Cerebellar nuclear complex (tissue), 1 donor: ENCODE measurements at places on chromosomes 1 and 21.

GRCh38 chr1:54981466-54981865, 1.0 kb downstream of the TMEM61 start:
- no peak for DNase-seq

GRCh38 chr1:9628541-9629444, 22.7 kb upstream of the PIK3CD start:
- DNase-seq = no peak

DNA sequence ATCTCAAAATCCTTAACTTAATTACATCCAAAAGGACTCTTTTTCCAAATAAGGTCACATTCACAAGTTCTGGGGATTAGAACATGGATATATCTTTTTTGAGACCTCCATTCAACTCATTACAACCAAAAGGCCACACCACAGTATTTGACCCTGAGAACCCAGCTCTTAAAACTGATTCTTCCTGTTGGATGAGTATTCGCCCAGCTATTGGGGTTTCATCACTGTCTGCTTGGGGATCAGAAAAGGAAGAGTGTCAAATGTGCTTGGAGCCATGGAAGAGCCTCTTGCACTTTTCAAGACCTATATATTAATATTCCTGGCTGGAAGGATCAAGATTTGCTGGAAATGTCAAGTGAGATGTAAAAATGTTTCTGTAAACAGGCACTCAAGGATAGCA, 5.4 kb upstream of the TINAGL1 start:
- DNase-seq = no peak

GRCh38 chr21:32253215-32253641, 25.6 kb downstream of the MIS18A start:
- no peak for DNase-seq

- DNase-seq = no peak
Observed at GRCh38 chr1:236143104-236143948, 987 bp downstream of the GPR137B start.

GRCh38 chr21:27424601-27425000, 457.7 kb upstream of the ADAMTS5 start:
- DNase-seq = no peak

DNA sequence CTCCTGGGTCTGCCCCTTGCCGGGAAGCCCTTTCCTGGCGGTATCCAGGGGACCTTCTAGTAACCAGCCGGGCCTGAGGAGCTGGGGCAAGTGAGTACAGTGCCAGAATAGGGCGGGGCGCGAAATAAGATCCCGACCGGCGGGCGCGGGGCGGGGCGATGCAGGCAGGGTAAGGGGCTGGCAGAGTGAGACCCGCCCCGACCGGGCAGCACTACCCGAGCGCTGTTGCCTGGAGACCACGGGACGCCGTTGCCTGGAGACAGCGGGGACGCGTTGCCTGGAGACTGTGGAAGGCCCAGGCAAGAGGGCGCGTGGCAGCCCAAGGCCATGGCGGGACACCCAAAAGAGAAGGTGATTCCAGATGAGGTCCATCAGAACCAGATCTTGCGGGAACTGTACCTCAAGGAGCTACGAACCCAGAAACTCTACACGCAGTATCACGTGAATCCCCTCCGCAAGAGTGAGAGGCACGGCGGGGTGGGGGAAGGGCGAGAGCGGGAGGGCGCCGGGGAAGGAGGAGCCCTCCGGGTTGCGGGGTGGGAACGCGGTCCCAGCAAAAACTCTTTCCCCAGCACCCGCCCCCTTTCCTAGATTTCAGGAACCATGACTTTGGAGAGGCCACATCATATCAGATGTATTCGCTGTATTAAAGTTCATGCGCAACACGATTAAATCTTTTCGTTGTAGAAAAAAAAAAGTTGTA, 24.3 kb downstream of the EBNA1BP2 start:
- no peak for DNase-seq

DNA sequence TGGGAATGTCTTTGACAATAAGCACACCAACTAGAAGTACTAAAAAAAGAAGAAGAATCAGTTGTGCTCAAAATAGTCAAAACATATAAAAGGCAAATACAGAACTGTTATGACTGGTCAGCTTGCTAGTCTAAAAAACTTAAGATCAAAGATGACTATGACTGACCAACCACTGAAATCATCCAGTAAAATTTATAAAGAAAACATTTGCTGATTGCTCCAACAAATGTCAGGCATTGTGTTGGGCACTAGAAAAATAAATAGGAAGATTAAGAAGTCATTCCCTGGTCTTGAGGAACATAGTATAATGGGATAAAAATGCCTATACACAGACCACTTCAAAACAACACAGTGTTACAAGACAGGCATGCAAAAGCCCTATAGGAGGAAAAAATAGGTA, 9.3 kb upstream of the ANGPTL3 start:
- DNase-seq = no peak
